Heart left ventricle (tissue), 16 donors: ENCODE measurements at places on chromosomes 2 and 18. TPM values are rescaled to one million over a fixed set of nuclear protein-coding genes. Genes with fewer than 3 reads are reported as not detected.

DNA sequence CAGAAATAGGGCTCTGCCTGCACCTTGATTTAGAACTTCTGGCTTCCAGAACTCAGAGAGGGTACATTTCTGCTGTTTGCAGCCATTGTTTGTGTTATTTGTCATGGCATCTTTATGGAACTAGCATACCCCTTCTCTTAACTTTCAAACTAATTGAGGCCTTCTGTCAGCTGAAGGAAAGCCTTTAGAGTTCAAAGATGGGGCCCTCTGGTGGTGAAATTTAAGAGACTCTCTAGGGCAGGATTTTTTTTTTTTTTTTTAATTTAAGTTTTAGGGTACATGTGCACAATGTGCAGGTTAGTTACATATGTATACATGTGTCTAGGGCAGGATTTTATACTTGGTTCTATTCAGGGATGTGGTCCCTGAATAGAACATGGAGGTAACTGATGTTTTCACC, 260.6 kb upstream of the LINC00305 start:
- DNase-seq, result no peak

GRCh38 chr2:11290211-11290610, 54.2 kb downstream of the ROCK2 start:
- DNase-seq, result no peak

DNA sequence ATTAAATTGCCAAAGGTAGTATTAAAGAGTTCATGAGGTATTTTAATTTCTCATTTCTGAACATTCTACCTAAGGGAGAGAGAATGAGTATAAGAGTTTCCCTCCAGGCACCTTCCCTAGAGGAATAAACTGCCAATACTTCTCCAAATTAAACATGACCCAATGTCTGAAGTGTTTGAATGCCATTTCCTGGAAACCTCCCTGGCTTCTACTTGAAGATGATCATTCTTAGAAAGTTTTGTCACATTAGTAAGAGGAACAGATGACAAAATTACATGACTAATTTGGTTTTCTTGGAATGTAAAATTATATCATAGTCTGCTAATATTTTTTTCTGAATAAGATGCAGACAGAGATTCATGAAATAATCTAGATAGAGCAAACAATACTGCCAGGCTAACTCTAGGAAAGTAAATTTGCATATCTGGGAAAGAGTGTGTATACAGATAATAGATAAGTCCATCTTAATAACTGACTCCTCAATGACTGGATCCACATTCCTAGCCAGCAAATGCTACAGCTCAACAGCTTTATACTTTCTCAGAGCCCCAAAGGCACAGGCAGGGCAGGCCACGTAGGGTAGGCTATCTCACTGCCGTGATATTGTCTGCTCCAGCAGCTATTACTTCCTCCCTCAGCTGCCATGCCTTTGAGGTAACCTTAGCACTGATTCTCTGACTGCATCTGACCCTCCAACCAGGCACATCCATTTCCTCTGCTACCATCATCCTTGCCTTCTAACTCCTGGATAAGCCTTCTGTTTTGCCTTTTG, 630.8 kb upstream of the PIK3C3 start:
- DNase-seq, result no peak

GRCh38 chr18:37864122-37864521, 298.5 kb upstream of the CELF4 start:
- DNase-seq, result no peak

GRCh38 chr2:37645836-37646235, 25.6 kb downstream of the CDC42EP3 start:
- no peak for DNase-seq

GRCh38 chr2:130872741-130873125, 36.0 kb downstream of the ARHGEF4 start:
- no peak for DNase-seq

- no peak for DNase-seq
These were observed 8.4 kb downstream of the SP5 start for GRCh38 chr2:170723446-170723958.

- DNase-seq, result no peak
These were observed 106.4 kb downstream of the POLR1A start for GRCh38 chr2:85999061-85999831.

GRCh38 chr2:12773586-12774394, 57.1 kb downstream of the TRIB2 start:
- DNase-seq, result no peak

- no peak for DNase-seq
These were observed 126.6 kb downstream of the NOL4 start for GRCh38 chr18:34098109-34098508.

GRCh38 chr2:241014764-241015163, 16.3 kb downstream of the SNED1 start:
- no peak for DNase-seq

GRCh38 chr2:69902213-69902922, 8.6 kb downstream of the SNRNP27 start:
- DNase-seq, result no peak

DNA sequence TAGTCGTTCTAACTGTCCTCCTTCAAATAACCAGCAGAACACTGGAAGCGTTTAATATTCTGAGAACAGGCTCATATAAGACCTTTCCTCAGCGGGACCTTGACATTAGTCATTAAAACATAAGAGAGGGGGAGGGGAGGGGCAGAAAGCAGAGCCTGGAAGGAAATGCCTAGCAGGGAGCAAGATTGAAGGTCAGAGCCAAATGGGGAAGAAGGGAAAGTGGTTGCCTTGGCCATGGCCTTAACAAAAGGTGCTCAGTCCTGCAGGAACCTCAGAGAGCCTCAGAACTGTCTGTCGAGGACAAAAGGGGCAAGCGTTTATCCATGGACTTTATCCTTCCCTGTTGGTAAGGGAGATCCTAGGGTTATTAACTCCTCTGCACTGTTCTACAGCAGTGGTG, 856 bp upstream of the PLA2R1 start:
- DNase-seq, result no peak

GRCh38 chr2:202361108-202361507, 15.0 kb upstream of the BMPR2 start:
- no peak for DNase-seq

DNA sequence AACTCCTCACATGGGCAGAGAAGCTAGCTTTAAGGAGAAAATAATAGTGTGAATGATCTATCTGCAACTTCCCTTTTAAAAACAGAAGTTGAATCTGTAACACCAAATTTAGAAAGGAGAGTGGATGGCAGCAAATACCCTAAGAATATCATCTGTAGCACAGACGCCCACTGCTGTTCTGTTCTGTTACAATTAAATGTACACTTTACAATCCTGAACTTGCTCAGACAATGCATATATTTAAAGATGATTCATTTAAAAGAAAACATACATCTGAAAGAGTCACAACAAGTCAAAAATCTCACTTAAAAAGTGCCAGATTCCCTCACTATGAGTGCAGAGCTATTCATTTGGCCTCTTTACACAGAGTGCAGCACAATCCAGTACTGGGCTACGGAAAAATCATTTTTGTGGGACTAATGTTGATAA, 8.0 kb upstream of the SERTAD2 start:
- no peak for DNase-seq

GRCh38 chr2:10124538-10125045, 2.1 kb downstream of the RRM2 start:
- DNase-seq, result no peak

The ZEB2 gene
- total RNA-seq, result 69.6 TPM

The UCN gene
- 1.1 TPM for total RNA-seq

The CCDC195 gene
- total RNA-seq, result not detected

The GAL3ST2 gene
- not detected for total RNA-seq

The TRIM54 gene
- 258 TPM for total RNA-seq

The DSG2 gene
- 38.1 TPM for total RNA-seq

The DLGAP1 gene
- total RNA-seq, result 2.1 TPM
